ENCODE measurements at places on chromosomes 6 and 20.

- DNase-seq, result no peak
These were observed 193.7 kb upstream of the PROKR2 start for GRCh38 chr20:5510446-5510845.

- DNase-seq, result no peak
These were observed 48.3 kb upstream of the KIF16B start for GRCh38 chr20:16621435-16622141.

DNA sequence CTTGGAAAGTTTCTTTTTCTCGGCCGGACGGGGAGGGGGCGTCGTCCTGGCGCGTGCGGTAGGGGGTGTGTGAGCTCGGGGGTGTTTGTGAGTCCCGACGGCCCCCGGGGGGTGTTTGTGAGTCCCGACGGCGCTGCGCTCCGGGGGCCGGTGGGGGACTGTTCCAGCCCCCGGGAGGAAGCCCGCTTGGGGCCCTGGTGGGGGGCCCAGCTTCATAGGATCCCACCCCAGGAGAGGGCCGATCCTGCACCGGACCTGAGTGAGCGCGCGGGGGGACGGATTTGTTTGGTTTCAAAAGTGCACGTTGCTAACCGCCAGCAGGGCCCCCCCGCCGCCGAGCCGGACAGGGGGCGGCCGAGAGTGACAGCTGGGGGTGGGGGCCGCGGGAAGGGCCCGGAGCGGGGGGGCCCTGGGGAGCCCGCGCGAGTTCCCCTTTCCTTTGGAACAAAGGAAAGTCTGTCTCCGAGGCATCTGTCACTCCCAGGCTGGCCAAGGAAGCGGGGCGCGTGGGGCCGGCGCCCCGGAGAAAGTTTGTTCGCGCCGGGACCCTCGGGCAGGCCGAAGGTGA lies 485 bp downstream of the TGIF2 start:
- peak; percentile 26 for DNase-seq

DNA sequence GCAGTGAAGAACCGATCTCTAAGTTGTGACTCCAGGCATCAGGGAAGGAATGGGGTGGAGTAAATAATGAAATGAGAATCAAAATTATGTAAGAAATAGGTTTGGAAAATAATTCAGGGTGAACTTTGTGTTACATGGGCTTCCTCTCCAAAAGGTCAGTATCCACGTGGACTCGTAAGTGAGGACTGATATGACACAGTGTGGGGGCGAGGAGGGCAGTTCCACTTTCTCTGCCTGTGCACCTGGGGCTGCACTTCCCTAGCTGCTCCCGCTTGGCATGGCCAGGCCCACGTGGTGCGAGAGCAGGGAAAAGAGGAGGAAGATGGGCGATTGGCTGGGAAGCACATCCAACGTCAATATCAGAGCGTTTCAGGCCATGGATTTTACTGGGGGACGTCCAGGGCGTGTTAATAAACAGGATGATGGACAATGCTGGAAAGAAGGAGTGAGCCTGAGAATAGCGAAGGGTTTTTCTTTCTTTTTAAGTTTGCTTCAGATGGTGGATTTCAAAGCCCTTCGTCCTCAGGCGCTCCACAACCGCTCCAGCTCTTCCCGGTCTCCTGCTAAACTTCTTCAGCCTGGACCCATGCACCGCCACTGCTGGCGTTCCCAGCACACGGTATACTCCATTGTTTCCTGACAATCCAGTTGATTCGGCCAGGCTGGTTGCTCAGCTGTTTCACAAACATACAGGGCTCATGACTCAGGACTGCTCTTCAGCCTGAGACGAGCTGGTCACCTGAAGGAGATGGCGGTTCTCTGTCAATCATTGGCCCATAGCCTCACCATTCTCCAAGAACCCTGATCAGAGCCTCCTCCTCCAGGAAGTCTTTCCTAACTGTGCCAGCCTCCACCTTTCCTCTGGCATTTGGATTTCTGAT lies 11.8 kb downstream of the CCR6 start:
- DNase-seq, result no peak

- no peak for DNase-seq
These were observed 169.9 kb upstream of the HDDC2 start for GRCh38 chr6:125471667-125472066.

- no peak for DNase-seq
These were observed 80.2 kb downstream of the ANKEF1 start for GRCh38 chr20:10115021-10115420.

GRCh38 chr6:72403413-72403812 lies 218.5 kb upstream of the KCNQ5 start:
- no peak for DNase-seq

DNA sequence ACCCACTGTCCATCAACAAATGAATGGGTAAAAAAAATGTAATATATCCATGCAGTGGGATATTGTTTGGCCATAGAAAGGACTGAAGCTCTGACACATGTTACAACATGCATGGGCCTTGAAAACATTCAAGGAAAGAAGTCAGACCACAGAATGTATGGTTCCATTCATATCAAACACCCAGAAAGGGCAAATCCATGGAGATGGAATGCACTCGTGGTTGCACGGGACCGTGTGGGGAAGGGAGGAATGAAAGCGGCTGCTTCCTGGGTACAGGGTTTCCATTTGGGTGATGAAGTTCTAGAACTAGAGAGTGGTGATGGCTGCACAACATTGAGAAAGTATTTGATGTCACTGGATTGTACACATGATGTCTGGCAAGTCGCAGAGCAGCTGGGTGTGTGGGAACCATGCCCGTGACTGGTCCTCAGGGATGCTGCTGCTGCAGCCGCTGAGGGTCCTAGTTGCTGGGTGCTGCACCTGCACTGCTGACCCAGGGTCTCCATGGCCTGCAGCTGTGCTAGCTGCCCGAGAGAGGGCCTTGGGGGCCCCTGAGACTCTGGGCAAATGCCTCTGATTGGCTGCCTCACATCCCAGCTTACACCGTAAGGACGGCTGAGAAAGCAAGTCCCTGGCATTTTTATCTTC lies 220.3 kb downstream of the NRN1 start:
- no peak for DNase-seq

DNA sequence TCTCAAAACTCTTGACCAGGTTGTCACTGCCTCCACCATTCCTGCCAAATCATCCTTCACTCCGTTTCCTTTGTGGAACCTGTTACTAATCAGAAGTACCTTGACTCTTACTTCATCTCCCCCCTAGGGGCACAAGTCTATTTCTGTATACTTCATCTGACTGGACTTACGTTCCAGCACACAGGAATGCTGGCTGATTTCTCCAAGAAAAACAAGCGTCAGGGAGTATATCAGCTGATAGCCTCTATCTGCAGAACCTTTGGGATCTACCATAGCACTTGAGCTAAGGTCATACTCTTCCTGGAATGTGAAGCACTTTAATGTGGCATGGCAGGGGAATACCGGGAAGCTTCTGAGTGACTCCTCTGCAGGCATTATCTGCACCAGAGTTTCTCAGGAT lies 178.1 kb upstream of the MOCS1 start:
- DNase-seq, result no peak

GRCh38 chr6:17419189-17419575 lies 25.8 kb downstream of the CAP2 start:
- DNase-seq, result no peak

GRCh38 chr20:21309678-21310467 lies 6.7 kb downstream of the XRN2 start:
- DNase-seq, result no peak

DNA sequence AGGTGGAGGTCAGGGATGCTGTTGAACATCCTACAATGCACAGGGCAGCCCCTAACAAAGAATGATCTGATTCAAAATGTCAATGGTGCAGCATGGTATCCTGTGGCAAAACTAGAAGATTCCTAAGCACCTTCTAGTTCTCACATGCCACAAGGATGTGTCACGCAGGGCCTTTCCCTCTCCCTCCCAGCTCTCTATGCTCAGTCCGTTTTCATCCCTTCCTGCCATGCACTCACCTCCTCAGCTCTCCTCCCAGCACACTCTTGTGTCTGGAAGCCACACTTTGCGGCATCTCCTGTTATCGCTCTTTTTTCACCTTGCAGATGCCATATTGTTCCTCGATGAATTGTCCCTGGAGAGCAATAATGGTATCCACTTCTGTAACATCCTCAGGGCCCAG lies 263.4 kb downstream of the CDC5L start:
- no peak for DNase-seq

Measured in T-helper 2 cell (primary cell).